ENCODE measurements at places on chromosomes 16 and 17.

DNA sequence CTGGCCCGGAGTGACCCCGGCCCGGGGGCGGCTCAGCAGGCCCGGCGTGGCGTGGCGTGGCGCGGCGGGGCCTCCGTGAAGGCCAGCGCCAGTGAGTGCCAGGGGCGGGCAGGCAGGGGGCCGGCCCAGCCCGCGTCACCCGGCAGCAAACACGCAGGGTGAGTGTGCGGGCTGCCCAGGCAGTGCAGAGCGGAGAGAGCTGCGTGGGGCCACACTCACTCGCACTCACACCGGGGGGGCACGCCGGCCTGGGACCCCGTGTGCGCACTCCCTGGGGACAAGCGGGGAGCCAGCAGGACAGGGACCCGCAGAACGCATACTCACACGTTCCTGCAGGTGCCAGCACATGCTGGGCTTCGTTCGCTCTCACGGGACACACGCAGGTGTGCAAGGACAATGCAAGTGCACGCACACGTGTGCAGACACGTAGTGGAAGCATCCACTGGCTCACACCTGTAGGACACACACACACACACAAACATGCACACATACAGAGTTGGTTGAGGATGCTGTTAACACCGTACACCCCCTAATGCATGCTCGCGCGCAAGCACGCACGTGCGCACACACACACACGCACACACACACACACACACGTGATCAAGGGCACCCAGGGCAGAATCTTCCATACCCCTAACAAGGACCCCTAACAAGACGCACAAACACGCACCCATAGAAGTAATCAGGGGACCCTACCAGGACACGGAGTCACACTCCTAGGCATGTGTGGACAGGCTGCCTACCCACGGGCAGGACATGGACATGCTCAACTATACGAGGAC lies 7.7 kb downstream of the USP6 start:
- DNase-seq: no peak

- no peak for DNase-seq
These were observed 12.7 kb downstream of the KLHL36 start for GRCh38 chr16:84660973-84661372.

DNA sequence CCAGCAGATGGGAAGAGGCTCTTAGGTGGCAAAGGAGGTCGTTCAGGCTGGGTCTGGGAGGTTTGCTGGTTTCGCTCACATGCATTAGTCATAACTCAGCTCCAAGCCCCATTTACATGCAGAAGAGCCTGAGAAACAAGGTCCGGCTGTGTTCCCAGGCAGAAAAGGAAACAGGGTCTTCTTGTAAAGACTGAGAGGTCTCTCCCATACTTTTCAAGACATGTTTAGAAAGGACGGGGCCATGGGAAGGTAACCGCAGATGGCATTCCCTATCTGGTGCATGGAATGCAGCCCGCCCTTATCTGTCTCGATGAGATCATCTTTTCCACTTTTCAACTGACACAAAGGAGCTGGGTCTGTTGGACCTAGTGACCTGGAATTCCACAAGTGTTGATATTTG lies 389.0 kb upstream of the CDH11 start:
- DNase-seq: no peak

DNA sequence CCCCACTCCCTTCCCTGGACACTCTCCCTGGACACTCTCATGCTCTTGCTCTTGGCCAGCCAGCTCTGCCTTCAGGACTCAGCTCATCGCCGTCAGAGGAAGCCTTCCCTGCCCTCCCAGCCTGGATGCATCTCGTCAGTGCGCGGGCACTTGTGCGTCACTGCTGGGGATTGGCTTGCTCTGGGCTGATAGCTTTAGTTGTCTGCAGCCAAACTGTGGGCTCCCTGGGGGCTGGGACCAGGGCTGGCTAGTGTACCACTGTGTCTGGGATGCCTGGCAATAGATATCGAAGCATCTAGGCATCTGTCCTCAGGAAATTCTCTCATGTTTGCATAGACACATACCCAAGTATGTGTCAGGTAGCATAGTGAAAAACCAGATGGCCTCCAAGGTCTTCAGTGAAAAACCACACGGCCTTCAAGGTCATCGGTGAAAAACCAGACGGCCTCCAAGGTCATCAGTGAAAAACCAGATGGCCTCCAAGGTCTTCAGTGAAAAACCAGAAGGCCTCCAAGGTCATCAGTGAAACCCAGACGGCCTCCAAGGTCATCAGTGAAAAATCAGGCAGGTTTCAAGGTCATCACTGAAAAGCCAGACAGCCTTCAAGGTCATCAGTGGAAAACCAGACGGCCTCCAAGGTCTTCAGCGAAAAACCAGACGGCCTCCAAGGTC lies 72.0 kb downstream of the CMIP start:
- DNase-seq: no peak

GRCh38 chr17:47889734-47890529 lies 6.1 kb upstream of the SP2 start:
- DNase-seq: peak; percentile 93

- DNase-seq: no peak
These were observed 165.1 kb downstream of the PHKB start for GRCh38 chr16:47626246-47626645.

GRCh38 chr17:3804503-3804931 lies 3.5 kb upstream of the ITGAE start:
- no peak for DNase-seq

- no peak for DNase-seq
These were observed 15.2 kb downstream of the SCNN1B start for GRCh38 chr16:23317266-23317661.

DNA sequence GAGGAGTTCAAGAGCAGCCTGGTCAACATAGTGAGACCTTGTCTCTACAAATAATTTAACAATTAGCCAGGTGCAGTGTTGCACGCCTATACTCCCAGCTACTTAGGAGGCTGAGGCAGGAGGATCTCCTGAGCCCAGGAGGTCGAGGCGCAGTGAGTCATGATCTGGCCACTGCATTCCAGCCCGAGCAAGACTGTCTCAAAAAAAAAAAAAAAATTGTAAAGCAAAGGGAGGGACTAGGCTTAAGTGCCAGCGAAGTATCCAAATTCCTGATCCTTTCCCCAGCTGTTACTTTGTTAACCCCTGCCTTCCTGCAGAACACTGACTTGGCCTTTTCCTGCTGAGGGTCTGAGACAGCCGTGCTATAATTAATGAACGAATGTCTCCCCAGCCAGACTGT lies 2.7 kb downstream of the GDPD3 start:
- no peak for DNase-seq

DNA sequence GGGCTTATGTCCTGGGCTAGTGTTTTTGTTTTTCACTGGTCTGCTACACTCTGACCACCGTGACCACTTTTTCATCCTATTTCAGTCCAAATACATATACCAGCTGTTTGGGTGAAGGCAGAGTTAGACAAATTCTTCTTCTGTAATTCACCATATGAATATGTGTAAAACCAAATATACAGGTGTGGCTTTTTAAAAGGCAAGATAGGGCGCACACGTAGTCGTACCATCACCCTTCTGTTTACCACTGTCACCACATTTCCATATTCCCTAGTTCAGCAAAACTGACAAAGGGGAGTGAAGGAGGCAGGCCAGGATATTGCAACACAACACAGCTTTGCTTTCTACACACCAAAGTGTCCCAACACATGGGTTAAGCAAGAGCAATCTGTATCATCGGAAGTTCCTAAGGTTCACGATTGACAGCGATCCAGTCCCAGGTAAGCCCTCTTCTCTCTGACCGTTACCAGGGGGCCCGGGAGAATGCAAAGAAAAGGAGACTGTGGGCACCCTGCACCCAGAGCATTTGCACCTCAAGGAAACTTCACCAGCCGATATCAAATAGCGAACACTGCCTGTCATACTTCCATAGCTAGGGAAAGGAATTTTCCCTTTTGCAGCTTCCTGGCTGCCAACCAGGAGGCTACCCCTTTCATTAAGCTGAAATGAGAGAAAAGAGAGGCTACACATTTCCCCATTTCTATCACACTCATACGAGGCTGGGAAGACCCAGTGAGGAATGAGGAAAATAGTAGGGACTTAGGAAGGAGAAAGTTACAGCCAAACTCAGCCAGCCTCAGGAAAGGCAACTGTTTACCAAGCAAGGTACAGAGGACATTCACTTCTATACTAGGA lies 23.1 kb downstream of the CREBBP start:
- no peak for DNase-seq

DNA sequence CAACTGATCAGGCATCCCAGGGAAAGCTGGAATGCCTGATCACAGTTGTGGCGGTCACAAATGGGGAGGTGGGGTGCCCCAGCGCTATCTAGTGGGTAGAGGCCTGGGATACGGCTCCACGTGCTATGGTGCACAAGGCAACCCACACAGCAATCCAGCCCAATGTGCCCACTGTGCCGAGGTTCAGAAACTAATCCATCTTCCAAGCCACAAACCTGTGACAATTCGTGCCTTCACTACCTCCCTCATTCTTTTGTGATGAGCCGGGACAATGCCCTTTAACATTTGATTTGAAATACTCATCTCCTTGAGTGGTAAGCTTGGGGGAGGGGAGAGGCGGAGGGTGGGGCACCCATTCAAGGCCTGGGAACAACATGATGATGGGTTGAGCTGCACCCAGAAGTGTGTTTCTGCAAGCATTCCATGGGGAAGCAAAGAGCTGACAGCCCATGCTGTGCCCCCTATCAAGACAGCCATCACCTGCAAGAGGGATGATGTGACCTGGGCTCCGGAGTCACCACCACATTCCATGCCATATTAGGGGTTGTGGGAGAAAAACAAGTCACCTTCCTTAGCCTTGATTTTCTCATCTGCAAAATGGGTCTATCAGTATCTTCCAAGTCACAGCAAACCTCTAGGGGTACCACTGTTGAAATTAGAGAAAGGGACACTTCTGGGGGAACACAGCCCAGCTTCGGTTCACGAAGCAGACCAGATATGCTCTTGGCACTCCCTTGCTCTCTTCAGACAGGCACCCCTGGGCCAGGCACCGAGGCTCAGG lies 3.7 kb downstream of the ELOB start:
- DNase-seq: no peak

DNA sequence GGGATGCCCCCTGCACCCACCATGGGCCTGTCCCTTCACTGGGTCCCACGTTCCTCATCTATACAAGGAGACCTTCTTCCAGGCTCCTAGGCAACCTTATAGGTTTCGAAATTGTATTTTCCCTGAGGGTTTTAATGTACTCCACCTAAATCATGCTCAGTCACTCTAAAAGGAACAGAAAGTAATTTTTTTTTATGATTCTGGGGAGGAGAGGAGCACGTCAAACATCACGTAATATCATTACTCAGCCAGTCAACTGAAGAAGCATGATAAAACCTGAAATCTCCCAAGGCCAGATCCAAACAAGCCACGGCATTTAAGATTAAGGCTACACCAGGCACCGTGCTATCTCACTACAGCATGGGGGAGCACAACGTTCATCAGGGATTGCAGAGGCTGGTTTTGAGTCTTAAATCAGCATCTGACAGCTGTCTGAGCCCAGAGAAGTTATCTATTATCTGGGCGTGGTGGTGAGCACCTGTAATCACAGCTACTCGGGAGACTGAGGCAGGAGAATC lies 3.9 kb upstream of the TMEM114 start:
- DNase-seq: no peak

Data from CD4-positive, alpha-beta T cell (primary cell).